Suppressor macrophage treated with lipopolysaccharide for 1 hour (primary cell): ENCODE measurements at places on chromosomes 7 and 10.
A peak's percentile ranks its signal among the peaks of the same experiment; 100 is the strongest.

GRCh38 chr10:132397671-132398565 is 918 bp downstream of the PWWP2B start:
- DNase-seq: peak; percentile 52

GRCh38 chr7:125406111-125406510 is 476.5 kb upstream of the POT1 start:
- DNase-seq: no peak

DNA sequence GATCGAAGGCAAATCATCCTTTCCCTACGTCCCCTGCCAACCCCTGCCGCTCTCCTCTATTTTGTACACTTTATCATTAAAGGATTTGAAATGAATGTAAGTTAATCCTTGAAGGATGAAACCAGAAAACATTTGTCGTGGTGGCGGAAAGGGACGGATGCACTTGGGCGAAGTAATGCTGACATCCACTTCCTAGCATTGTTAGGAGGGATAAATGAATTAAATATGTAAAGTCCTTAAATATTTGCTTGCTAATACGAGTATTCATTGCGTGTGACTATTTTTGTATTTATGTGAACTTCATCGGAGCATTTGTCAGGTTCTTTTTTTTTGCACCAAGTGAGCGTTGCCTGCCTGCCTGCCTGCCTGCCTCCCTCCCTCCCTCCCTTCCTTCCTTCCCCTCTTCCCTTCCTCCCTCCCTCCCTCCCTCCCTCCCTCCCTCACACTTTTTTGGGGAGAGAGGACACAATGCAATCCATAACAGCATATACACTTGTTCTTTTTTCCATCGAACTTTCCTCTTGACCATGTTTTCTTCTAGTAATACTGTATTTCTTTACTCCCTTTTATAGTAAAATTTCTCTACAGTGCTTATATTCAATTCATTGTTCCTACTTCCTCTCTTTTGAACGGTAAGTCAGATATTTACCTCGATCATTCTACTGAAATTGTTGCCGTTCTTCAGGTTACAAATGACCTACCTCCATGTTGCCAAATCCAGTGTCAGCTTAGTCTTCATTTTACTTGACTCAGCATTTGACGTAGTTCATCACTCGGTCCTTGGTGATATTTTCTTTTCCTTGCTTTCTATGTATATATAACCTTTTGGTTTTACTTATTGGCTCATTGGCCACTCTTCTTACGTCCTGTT is 831 bp downstream of the CCDC7 start:
- no peak for DNase-seq

DNA sequence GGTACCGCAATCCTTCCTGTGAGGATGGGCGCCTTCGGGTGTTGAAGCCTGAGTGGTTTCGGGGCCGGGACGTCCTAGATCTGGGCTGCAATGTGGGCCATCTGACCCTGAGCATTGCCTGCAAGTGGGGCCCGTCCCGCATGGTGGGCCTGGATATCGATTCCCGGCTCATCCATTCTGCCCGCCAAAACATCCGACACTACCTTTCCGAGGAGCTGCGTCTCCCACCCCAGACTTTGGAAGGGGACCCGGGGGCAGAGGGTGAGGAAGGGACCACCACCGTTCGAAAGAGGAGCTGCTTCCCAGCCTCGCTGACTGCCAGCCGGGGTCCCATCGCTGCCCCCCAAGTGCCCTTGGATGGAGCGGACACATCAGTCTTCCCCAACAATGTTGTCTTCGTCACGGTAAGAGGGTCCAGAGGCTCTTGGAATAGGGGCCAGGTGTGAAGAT is 1.7 kb downstream of the MEPCE start:
- DNase-seq: no peak

DNA sequence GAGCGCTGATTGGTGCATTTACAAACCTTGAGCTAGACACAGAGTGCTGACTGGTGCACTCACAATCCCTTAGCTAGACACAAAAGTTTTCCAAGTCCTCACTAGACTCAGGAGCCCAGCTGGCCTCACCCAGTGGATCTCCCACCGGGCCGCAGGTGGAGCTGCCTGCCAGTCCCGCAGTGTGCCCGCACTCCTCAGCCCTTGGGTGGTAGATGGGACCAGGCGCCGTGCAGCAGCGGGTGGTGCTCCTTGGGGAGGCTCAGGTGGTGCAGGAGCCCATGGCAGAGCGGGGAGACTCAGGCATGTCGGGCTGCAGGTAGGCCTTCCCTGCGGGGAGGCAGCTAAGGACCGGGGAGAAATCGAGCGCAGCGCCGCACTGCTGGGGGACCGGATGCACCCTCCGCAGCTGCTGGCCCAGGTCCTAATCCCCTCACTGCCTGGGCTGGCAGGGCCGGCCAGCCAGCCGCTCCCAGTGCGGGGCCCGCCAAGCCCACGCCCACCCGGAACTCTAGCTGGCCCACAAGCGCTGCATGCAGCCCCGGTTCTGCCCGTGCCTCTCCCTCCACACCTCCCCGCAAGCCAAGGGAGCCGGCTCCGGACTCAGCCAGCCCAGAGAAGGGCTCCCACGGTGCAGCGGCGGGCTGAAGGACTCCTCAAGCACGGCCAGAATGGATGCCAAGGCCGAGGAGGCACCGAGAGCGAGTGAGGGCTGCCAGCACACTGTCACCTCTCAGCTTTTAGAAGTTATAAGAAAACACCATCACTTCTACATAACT is 128.9 kb downstream of the ZNF438 start:
- no peak for DNase-seq

DNA sequence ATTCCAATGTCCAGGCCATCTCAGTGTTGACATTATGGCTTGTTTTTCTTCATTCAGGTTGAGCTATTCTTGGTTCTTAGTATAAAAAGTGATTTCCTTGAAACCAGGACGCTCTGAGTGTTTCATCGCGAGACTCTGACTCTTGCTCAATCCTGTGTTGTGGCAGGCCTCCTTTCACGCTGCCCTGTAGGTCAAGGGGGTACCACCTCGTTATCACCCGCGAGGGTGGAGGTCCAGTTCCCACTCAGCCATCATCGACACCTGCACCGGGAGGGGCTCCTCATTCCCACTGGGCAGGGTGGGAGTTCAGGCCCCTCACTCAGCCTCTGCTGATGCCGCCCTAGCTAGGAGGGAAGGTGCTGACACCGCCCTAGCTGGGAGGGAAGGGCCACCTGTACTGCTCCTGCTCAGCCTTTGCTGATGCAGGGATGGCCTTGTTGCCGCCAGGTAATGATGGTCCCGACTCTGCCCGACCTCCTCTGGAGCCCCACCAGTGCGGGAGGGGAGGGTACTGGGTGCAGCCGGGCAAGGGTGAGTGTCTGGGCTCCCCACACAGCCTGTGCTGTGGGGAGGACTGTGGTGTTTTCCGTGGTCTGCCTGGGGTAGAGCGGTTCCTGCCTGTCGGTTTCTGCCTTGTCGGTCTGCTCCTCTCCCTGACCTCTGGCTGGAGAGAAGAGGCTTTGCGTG is 16.4 kb downstream of the IQCE start:
- DNase-seq: no peak

DNA sequence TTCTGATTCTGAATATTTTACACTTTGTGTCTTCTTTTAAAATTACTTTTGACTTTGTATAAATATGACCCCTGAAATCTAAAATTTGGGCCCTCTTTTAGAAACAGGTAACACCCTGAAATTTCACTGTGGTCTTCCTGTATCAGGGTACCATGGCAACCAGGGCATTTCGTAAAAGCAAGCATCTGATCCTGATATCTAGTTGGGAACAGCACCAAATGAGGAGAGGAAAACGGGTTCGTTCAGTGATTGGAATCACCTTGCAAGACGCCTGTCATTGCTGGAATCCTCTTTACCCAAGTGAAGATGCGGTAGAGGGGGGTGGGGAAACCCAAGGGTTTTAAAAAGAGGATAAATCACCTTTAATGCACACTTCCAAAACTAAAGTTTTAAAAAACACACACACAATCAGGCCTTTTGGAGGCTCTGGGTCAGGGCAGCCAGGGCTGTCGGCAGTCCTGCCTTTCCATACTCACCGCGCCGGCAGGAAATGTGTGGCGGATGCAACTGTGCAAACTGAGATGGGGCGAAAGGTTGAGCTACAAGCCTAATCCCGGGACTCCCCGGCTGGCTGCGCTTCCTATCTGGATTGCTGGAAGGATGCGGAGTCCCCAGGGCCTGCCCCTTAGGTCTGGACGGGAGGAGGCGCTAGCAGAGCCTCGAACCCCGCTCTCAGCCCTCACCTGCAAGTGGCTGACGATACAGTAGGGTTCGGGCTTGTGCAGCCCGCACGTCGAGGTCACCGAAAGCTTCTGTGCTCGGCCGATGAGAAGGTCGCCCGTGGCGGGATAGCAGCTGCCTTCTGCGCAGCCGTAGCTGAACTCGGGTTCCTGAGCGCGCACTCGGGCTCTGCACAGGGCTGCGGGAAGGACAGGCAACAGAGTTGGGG is 1.8 kb downstream of the LAMB1 start:
- no peak for DNase-seq

GRCh38 chr10:29636178-29636577 is 1.4 kb upstream of the SVIL start:
- DNase-seq: peak; percentile 49

DNA sequence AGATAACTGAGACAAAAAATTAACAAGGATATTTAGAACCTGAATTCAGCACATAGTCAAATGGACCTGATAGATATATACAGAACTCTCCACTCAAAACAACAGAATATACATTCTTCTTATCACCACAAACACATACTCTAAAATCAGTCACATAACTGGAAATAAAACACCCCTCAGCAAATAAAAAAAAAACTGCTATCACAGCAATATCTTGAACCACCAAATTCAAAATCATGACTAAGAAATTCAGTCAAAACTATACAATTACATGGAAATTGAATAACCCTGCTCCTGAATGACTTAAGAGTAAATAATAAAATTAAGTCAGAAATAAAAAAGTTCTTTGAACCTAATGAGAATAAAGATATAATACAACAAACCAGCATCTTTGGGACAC is 30.0 kb upstream of the ZNF722 start:
- DNase-seq: no peak

- DNase-seq: no peak
Measured at GRCh38 chr7:38413784-38414183, 140.3 kb upstream of the TARP start.

GRCh38 chr10:33154590-33154989 is 179.9 kb downstream of the NRP1 start:
- DNase-seq: no peak

DNA sequence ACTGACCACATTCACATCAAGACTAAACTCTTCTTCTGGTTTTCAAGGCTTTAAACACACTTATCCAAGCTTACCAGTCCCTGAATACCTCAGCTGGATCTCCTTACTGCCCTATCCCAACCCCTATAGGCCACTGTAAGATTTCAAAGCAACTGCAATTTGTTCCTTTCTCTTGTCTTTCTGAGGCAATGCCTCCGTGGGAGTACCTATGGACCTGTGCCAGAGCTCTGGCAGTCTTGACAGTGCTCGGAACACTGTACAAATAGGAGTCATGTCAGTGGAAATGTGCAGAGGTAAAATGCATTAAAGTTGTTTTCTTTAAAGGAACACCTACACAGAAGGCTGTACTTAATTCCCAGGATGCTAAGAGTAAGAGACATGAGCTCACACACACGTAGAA is 124.7 kb downstream of the CNOT4 start:
- peak; percentile 6 for DNase-seq

GRCh38 chr10:43211431-43212042 is 55.3 kb downstream of the RASGEF1A start:
- DNase-seq: no peak

DNA sequence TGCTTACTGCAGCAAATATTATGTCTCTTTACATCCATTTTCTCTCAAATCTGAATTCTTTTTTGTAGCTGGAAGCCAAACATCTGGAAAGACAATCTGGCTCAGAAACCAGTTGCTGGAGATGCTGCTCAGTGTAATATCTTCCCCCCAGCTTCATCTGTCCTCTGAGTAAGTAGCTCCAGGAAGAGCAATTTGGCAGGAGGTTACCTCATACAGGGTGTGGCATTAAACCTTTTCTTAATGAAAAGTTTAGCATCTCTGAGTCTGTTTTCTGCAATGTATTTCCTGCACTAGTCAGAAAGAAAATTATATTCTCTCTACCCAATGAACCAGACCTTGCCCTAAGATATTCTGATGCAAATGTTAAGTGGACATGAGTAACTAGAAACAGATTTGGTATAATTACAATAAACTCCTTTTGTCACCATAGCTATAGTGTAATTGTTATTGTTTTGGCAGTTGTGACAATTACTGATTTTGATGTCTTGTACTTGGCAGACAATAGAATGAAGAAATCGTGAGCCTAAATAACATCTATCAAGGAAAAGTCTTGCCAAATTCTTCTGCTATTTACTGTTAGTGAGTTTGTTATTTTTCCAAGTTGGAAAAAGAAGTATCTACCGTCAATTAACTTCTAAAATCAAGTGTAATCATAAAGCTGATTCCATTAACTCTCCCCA is 123.3 kb downstream of the WDFY4 start:
- no peak for DNase-seq

GRCh38 chr10:89144836-89145235 is 62.3 kb downstream of the CH25H start:
- DNase-seq: no peak

- DNase-seq: no peak
Measured at GRCh38 chr7:142804728-142805207, 34.0 kb downstream of the PRSS2 start.

DNA sequence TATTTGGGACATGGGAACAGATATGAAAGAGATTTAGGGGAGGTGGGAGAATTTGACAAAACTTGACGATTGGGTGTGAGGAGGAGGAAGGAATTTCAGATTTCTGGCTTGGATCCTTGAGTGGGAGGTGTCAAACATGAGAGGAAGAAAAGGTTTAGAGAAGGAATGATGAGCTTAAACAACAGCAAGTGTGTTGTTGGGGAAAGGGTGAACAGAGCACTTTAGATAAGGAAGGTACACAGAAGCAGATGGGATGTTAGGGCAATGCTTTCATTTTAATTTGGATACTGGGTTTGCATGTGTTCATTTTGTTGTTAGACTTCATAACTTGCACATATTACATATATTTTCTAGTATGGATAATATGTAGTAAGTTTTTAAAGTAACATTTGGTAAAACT is 23.2 kb downstream of the REEP3 start:
- DNase-seq: no peak

GRCh38 chr10:119669975-119670640 is 18.9 kb downstream of the BAG3 start:
- no peak for DNase-seq

GRCh38 chr10:92850185-92850584 is 1.9 kb downstream of the EXOC6 start:
- DNase-seq: no peak

GRCh38 chr10:26697922-26698608 is 564 bp downstream of the PDSS1 start:
- DNase-seq: no peak

- DNase-seq: peak; percentile 60
Measured at GRCh38 chr7:128030654-128031611, at the start of gene LRRC4. LRRC4 (minus strand) TSS chr7:128031437; CDS start chr7:128030640, 797 bp downstream.
